ENCODE measurements at places on chromosomes 6 and 20.

GRCh38 chr6:31791324-31792089 lies 4.0 kb downstream of the VARS1 start:
- no peak for DNase-seq

GRCh38 chr20:17541596-17541995 lies 10.4 kb upstream of the BFSP1 start:
- DNase-seq: no peak

GRCh38 chr6:127768745-127769144 lies 132.1 kb downstream of the THEMIS start:
- no peak for DNase-seq

DNA sequence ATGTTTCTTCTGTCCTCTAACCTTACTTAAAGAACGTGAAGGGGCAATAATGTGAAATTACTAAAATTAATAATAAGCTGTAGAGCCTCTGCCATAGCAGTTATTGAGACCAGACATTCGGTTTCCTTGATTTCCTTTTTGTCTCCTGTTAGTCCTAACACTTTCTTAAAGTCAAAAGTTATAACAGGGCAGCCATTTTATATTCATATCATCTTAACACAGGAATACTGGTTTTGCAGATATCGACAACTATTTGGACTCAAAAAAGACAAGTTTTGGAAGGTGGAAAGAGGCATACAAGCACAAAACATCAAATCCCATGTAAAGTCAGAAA lies 33.5 kb downstream of the HFE start:
- no peak for DNase-seq

DNA sequence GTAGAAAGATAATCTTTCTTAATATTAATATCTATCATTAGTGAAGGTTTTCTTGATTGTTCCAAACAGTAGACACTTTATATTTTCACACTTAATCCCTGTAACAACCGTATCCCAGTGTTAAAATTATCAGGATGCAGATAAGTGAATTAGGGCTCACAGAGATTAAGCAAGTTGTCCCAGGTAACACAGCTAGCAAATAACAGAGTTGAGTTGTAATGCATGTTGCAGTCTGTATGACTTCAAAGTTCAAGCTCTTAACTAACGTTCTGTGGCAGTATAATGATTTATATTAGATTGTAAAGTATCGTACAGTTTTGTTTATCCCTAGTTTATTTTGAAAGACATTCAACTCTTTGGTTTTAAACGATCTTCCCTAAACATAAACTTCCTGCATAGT lies 517.5 kb downstream of the TFAP2B start:
- no peak for DNase-seq

GRCh38 chr6:73285674-73286283 lies 22.8 kb upstream of the KHDC1 start:
- peak; percentile 11 for DNase-seq

DNA sequence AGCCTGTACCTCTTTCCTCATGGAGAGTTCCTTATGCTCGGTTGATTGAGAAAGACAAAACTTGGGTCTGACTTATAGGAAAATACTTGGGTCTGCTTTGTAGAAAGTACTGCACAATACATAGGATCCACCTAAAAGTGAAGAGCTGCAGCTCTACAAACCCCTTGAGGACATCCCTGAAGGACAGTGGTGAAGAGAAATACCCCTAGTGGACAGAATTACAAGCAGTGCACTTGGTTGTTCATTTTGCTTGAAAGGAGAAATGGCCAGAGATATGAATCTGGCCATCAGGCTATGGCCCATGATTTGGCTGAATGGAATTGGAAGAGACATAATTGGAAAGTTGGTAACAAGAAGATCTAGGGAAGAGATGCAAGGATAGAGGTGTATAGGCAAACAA lies 8.3 kb downstream of the CD24 start:
- no peak for DNase-seq

DNA sequence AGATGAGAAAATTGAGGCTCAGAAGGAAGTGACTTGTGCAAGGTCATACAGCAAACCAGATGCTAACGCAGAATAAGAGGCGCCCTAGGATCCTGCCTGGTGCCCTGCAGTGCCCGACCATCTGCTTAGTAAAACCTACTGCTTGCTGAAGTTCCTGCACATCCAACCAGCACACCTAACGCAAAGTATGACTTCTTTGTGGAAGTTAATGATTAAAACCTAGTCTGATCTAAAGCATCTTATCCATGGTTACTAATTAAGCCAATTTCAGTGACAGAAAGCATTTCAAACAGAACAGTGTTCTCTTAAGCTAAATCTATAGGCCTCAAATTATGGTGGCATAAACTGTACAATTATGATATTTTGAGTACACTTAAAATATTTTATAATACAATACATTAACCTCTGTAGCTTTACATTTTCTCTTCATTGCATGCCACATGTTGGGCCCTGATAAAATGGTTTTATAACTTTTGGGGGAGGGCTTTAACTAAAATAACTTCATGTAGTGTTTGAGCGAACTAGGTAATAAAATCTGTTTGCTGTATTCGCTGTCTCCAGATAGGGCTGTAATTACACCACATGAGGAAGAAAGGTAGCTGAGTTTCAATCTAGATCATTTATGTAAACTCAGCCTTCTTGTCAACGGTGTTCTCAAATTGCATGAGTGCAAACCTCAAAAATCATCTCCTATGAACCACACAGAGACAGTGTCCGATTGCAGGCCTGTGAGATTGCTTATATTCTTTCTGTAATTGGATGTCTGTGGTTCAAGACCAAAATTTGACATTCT lies 37.5 kb upstream of the BEND3 start:
- no peak for DNase-seq

DNA sequence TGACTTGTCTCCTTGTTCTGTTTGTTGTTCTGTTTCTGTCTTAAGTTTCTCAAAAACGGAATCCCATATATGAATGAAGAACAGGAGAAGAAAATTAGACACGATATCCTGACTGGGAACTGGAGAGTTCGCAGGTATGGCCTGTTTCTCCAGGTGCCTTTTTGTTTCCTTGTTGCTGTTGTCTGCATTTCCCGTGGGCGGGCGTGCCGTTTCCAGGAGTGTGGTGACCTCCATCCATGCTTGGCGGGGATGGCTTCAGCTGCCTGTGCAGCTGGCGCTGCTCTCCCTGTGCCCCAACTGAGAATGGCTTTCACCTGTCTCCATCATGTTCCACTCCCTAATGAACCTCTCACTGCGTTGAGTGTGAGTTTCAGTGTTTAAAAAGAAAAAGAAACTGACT lies 4.4 kb downstream of the PNLDC1 start:
- no peak for DNase-seq
